ENCODE measurements at places on chromosomes 4 and X.

DNA sequence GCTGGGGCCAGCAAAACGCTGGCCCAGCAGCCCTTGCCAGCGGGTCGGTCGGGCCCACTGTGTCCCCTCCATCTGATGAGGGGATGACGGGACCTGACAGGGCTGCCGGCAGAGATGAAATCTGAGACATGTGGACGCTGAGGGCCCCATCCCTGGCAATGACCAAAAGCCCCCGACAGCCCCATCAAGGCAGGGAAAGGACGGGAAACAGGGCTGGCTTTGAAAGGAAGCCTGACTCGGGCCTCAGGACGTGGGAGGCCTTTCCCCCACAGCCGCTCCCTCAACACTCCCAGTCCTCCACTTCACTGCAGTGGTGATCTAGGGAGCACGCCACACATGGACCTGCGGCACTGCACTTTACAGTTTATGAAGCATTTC, 202.4 kb downstream of the AFAP1 start:
- DNase-seq: no peak

- DNase-seq: peak; percentile 7
Observed at GRCh38 chr4:89712141-89712540, 124.8 kb downstream of the SNCA start.

GRCh38 chr4:128455480-128455879, 167.9 kb upstream of the PGRMC2 start:
- no peak for DNase-seq

DNA sequence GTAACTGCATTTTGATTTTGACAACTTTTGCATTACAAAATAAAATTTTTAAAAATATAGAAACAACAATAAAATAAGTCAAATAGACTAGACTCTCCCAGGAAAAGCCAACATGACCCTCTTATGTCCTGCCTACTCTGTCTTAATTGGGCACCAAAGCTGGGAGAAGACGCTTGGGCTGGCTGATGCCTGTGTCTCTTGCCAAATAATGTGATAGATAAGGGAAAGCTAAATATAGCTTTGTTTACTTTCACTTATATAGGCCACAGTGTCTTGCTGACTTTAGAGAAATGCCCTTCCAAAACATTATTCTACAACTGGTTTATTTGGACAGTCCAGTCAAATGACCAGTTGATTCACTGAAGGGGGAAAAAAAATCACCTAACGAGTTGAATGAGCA, 54.2 kb downstream of the FMR1NB start:
- no peak for DNase-seq

- peak; percentile 1 for DNase-seq
Observed at GRCh38 chrX:96182366-96182765, 502.3 kb upstream of the DIAPH2 start.

DNA sequence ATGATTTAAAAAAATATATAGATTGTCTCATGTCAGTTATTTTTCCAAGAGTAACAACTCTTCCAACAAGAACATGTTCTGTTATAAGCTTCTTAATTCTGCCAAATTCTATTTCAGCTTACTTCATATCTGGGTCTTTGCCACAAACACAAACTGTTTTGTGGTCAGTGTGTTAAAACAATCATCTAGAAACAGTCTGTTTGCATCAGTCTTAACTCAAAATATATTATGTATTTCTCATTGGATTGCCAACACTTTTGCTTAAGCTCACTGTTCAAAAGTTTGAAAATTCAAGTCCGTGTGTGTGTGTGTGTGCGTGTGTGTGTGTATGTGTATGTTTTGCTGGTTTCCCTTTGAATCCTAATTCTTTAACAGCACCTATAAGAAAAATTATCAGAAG, 752.3 kb upstream of the NDST4 start:
- DNase-seq: no peak

- no peak for DNase-seq
Observed at GRCh38 chrX:25527596-25527995, 511.8 kb upstream of the ARX start.

GRCh38 chr4:1166509-1167243, 5.7 kb downstream of the SPON2 start:
- no peak for DNase-seq

GRCh38 chr4:147863808-147864472, 132.1 kb downstream of the ARHGAP10 start:
- no peak for DNase-seq

- DNase-seq: no peak
Observed at GRCh38 chr4:74768857-74769525, 25.3 kb downstream of the BTC start.

GRCh38 chr4:15982842-15983524, 20.0 kb upstream of the FGFBP2 start:
- DNase-seq: no peak

All from AG04450 (cell line).